Right renal cortex interstitium (tissue), 3 donors: ENCODE measurements at places on chromosomes 6 and 20. TPM values are rescaled to one million over a fixed set of nuclear protein-coding genes. Genes with fewer than 3 reads are reported as not detected.

DNA sequence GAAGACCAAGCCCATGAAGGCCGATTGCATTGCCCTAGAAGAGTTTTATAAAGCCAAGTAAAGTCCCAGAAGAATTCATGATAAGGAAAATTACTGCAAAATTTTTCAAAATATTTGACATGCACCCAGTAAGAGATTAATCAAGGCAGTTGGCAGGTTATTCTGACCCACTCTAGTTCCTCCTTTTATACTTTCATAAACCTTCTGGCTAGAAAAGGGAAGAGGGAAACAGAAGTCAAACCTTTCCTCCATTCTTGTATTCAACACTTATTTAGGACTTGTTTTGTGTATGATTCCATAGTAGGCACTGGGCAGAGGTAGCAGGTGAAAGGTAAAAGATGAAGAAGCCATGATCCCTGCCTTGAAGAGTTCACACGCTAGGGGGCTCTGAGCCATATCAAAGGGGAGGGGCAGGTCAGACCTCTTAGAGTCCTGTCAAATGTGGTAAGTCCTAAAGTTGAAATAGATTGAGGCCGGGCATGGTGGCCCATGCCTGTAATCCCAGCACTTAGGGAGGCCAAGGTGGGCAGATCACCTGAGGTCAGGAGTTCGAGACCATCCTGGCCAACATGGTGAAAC, 85.4 kb downstream of the NDUFAF5 start:
- DNase-seq, result no peak

DNA sequence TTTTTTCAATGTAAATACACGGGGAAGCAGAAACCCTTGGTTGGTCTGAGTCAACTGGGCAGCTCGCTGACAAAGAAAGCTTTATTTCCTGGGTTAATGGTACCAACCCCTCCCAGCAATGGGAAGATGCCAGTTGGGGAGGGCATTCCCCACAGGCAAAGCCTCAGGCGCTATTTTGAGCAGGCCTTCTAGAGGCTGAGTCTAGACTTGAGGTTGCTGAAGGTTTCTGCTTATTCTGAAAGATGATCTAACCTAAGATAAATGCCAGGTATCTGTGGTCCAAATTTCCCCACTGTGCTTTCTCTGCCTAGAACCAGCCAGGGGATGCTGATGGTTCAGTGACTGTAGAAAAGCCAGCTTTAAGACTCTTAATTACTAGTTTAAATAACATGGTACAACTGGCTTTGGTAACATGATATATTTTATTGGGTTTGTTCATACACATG, 172.5 kb upstream of the JARID2 start:
- no peak for DNase-seq

DNA sequence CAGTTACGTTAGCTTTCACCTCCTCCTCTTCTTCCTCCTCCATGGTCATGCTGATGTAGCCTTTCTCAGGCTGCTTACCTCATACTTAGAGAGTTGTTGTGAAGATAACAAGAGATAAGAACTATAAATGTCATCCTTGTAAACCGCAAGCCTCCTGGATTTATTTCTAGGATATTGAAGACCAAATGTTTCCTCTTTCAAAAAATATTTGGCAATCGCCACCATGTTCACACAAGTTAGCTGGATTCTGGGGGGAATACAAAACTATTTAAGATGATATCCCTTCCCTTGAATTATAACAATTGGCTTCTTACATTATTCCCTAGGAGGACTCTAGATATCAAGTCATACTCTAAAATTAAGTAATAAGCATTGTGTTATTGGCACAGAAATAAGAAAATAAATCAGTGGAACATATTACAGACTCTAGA, 99.8 kb upstream of the PLEKHG1 start:
- DNase-seq, result no peak

DNA sequence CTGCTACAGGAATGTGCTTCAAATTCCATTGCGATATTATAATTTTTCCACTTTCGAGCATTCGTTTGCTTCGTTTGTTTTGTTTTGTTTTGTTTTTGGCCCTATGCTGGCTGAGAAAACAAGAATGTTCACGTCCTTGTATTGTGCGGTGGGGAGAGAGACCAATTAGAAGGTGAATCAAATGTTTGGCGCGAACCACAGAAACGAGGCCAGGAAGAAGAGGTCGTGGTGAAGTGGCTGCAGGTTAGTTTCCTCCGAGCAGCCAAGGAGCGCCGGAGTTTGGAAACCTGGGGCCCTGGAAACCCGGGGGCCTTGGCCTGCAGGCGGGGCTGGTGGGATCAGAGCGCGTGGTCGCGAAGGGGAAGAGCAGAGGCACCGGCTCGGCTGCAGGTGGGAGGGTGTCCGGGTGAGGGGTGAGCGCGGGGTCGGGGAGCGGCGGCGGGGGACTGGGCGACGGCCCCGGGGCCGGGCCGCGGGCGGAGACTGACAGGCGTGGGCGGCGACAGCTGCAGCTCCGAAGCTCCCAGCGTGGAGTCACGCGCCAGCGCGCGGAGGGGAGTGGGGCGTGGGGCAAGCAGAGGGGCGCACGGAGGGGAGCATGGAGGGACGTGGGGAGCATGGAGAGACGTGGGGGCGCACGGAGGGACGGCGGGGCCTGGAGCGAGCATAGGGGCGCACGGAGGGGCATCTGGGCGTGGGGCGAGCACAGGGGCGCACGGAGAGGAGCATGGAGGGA, 141.5 kb upstream of the PDE10A start:
- DNase-seq, result no peak

DNA sequence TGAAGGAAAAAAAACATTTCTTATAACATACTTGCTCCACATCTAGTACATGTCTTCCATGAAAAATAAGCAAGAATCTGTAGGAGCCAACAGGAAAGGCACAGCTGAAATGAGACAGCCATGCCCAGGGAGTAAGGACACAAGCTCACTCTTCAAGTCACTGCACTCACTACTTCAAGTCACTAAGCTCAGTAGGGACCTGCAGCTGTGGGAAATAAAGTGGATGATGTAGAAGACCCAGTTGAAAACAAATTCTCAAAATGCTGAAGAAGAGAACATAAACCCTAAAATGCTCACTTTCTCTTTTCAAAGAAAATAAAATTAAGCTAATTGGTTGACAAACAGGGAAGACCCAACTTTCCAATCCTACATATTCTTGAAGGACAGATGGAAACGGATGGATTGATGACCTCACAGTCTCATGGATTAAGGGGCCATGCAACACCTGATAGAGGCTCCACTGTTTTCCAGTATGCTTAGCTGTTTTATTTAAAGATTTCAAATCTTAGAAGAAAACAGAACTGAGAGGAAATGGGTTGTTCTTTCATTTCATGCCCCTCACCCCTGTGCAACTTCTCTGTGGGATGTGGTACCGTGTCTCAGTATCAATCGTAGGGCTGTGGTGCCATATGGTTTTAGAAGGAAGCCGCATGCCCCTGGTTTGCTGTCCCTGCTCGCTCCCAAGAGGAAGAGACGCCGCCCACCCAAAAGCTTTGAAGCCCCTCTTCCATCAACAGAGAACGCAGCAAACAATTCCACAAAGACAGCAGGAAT, 133.3 kb downstream of the WDR27 start:
- DNase-seq, result no peak

GRCh38 chr20:6888736-6889395, 121.4 kb downstream of the BMP2 start:
- DNase-seq, result no peak

The CDH4 gene
- 5.9 TPM for polyA plus RNA-seq

The SKIC2 gene
- 35.7 TPM for polyA plus RNA-seq

The IL17F gene
- 0.33 TPM for polyA plus RNA-seq

The SSTR4 gene
- polyA plus RNA-seq, result 0.11 TPM

The ME1 gene
- polyA plus RNA-seq, result 3.1 TPM
